ENCODE measurements at places on chromosomes 11 and 22.
A peak's percentile ranks its signal among the peaks of the same experiment; 100 is the strongest.

GRCh38 chr22:30675436-30675835 lies 7.8 kb upstream of the DUSP18 start:
- no peak for DNase-seq

- no peak for DNase-seq
These were observed 353.1 kb downstream of the METTL15 start for GRCh38 chr11:28461338-28461737.

DNA sequence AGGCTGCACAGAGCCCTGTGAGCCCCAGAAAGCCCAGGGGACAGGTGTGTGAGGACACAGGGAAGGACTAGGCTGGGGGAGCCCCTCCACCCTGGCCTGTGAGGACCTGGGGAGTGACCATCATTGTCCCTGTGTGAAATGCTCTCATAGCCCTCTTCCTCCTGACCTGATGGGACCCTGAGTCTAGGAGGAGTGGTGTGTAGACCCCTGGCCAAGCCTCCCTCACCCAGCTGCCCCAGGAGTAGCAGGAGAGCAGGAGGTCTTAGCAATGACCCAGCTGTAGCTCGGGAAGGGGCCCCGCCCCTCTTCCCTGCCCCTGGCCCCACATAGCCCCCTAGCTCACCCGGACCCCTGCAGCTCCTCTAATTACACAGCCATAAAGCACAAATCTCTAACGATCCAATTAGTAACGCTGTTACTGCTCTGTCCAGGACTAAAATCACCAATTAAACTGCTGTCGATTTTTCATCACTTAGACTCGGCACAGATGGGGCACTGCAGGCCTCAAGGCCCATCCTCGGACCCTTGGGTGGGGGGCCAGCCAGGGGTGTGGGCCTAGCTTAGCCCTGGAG lies 6.6 kb upstream of the CABP7 start:
- DNase-seq: no peak

DNA sequence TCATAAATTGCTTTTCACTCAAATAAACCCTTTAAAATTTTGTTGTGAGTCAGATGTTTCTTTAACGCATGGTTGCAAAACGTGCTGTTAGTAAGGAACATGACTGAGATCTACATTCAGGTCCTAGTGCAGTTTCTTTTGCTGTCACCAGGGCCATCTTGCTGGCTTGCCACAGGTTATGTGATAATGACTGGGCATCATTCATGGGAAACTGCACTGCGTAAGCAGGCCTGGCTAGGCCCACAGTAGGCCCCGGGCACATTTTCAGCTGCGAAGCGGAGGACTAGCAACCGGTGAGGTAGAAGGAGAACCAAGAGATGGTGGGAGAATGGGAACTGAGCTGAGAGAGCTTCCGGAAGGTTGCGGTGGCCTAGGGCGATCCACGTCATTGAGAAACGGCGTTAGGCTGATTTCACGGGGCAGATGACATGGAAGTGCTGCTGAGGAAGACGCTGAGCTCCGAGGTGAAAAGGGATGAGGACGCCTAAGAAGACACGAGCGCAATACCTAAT lies 3.2 kb upstream of the KLHDC7B start:
- DNase-seq: no peak

GRCh38 chr11:124454552-124454951 lies 9.1 kb upstream of the OR8B8 start:
- no peak for DNase-seq

- DNase-seq: no peak
These were observed 141.1 kb downstream of the RCN1 start for GRCh38 chr11:32231909-32232493.

DNA sequence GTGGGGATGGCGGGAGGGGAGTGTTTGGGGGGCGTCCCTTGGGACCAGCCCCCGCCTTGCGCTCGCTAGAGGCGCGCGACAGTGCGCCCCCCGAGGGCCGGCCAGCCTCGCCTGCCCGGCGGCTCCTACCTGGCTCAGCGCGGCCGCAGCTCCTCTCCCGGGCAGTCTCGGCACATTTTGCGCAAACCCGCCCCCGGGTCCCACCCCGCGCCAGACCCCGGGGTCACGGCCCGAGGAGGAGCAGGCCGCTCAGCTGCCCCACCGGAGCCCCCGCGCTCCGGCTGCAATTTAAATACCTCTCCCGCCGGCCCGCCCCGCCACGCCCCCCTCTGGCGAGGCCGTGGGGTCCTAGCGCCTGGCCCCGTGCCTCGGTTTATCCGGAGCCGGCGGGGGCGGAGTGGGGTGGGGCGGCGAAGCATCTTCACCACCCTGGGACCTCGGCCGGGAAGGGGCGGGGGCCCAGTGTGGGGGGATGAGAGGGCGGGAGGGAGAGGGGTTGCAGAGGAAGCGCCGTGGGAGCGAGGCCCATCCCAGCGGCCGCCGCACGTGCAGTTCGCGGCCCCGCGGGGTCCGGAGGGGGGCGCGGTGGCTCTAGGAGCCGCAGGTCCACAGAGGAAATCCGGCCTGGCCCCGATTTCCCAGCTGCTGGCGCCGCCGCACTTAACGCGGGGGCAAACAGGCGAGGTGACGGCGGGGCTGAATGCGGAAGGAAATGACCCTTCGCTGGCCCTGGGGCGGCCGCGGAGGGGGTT lies at the start of gene LRRC32:
TSS of gene LRRC32 (minus strand) at position 263 of the 752 bp plus-strand sequence. CDS start 4,793 bp downstream, outside the sequence.
- peak; percentile 29 for DNase-seq

- DNase-seq: no peak
These were observed 531 bp upstream of the MEN1 start for GRCh38 chr11:64810891-64811272.

DNA sequence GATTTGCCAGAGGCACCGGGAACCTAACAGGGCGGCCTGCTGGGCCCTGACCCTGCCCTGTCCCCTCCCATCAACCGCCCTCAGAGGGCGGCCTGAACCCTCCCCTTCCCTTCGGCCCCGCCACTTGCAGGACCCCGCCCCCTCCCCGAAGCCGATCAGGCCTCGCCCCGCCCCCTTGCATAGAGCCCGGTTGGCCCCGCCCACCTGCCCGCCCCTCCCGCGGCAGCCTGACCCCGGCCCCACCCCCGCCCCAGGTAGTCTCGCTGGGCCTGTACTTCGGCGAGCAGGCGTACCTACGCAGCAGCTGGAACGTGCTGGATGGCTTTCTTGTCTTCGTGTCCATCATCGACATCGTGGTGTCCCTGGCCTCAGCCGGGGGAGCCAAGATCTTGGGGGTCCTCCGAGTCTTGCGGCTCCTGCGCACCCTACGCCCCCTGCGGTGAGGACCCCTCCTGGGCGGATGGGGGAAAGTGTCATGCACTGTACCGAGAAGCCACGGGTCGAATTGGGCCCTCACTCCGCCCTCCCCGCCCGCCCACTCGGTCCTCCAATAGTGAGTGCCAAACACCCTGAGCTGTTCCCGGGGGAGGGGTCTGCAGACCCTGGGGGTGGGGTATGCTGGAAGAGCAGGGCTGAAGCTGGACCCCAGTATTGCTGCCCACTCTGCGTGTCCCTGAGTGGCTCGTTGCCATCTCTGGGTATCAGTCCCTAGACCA lies 94.1 kb downstream of the CACNA1I start:
- no peak for DNase-seq

DNA sequence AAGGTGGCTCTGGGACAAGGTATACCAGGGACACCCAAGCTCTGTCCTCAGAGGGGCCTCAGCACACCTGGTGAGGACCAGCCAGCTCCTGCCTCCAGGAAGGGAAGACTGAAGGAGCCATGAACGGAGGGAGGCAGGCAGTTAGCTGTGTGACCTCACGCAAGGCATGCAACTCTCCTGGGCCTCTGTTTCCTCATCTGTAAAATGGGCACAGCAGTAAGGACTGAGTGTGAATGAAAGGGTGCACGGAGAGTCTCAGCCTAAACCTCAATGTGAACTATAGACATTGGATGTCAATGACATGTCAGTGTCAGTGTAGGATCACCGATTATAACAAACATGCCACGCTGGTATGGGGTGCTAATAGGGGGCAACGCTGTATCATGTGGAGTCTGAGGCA lies 18.4 kb downstream of the PGA5 start:
- no peak for DNase-seq

- DNase-seq: no peak
These were observed 88.0 kb upstream of the KCNQ1OT1 start for GRCh38 chr11:2787816-2788167.

Measured in stimulated activated CD4-positive, alpha-beta T cell treated with anti-CD3 and anti-CD28 coated beads, Interleukin-15, amount 100 ng/mL, for 1 hour (primary cell).